ENCODE measurements at places on chromosomes 1 and 21.

GRCh38 chr1:47023268-47024140, at the start of gene CYP4X1:
Gene CYP4X1 (plus strand): TSS chr1:47023669. CDS start chr1:47023818, 149 bp downstream.
- DNase-seq: no peak

DNA sequence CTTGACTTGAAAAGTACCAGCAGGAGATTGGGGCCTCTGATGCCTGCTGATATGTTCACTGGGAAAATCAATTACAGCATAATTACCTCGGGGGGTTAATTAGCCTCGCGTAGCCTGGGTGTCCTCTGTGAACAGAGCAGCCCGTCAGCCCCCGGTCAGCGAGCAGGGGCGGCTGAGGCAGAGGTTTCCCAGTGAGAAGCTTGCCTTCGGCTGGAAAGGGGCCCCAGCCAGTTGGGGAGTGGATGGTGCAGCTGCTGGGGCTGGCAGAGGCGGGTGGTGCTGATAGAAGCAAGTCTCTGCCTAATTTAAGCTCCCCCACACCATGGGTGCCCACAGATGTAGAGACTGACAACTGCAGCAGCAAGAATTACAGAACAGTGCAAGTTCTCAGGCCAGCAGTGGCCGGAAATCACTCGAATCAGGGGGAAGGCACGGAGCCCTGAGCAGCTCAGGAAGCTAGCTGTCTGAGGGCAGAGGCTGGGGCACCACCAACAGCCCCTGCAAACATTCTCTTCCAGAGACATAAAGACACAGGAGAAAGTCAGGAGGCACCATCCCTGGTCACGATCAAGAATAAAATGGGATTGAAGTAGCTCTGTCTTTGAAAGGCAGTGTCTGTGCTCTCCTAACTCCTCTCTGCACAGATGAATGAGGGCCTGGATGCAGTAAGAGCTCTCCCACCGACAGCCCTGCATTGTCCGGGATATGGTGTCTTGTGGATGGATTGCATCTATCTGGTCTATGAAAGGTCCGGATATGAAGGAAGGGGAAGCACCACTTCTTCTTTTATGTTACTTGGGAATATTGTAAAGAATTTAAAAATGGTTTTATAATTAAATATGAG, 166.5 kb upstream of the CD34 start:
- DNase-seq: no peak

DNA sequence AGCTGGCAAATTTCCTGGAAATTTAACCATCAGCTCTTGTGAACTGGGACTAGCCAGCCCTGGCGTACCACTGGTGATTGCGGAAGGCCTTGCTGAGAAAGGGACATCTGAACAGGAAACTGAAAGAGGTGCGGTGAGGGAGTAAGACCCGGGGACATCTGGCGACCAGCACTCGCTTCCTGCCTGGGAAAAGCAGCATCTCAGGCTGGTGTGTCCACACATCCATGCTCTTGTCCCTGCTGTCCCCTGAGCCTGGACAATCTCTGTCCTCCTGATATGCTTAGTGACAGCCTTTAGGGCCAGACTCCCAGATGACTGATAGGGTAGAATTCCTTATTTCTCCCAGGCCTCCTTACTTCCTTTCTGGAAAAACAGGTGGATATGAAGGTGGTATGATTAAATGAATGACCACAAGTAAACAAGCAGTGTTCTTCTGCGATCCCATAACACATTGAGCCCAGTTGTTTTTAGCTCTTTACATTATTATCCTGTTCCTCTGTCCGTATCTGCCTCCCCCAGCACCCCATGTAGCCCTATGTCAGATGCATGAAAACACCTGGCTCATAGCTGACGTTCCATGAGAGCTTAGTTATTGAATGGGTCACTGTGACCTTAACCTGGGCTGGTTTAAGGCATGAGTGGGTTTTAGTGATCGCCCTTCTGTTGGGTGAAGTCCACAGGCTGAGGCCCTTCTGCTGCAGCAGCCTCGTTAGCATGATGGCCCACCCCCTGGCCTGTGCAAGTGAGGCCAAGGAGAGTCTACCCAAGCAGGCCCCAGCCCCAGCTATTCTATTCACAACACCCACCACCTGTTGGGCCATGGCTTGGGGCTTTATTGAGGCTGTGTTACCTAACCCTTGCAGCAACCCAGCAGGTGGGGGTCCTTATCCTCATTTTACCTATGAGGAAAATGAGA, 76.1 kb upstream of the GADD45A start:
- no peak for DNase-seq

- DNase-seq: no peak
Observed at GRCh38 chr1:81878538-81878937, 77.8 kb downstream of the ADGRL2 start.

DNA sequence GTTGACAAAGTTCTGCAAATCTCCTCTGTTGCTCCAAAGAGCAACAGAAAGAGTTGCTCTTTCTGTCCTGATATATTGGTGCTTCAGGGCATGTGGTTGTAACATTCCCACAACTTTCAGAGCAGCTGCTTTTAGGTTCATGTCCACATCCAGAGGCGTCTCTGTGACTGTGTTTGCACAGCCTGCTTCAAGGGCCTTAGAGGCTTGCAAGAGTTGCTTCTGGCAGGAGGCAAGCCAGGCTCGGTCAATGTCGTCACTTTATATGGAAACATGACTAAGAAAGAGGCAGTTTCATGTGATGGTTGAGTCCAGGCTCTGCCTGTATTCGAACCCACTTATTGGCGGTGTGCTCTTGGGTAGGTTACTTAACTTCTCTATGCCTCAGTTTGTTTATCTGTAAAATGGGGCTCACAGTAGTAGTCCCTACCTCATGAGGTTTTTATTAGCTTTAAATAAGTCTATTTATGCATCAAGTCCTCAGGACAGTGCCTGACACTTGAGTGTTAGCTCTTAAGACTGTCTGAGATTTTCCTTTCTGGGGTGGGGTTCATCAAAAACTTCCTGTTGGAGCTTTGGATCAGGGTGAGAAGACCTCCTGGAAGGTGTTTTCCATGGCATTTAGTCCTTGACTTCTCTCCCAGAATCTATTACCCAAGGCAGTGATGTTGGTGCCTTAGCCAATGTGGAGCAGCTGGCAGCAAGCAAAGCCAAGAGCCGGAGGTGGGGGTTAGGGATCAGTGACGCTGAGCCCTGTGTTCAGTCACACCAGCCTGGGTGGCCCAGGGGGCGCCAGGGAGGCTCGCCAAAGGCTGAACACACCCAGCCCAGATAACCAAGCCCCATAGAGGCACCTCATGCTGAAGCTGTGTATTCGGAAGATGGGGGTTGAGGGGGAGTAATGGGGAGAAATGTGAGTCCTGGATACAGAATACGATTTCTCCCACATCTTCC, 18.9 kb downstream of the LHX4 start:
- peak; percentile 10 for DNase-seq

DNA sequence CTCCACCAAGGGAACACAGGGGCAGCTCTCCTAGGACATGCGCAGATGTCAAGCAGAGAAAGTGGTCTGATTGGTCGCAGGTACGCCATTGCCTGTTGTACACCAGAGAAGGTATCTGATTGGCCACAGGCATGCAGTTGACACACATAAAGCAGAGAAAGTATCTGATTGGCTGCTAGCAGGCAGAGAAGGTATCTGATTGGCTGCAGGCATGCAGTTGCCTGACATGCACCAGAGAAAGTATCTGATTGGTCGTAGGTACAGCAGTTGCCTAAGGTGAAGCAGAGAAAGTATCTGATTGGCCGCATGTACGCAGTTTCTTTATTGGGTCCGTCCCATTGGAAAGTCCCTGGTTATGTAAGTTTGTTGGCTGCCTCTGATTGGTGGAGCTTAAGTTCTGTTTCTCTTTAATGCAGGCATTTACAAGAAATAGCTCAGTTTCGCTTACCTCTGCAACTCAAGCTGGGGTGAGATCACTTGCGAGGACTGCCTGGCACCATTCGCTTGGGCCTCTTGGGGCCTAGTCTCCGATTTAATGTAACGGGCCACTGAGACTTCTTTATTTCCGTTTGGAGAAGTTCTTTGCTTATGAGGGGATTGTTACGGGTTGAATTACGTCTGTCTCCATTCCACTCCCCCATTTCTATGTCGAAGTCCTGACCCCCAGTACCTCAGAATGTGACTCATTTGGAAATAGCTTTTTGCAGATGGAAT, 74.2 kb downstream of the SIK1 start:
- peak; percentile 32 for DNase-seq

GRCh38 chr21:42079008-42079938, 8.2 kb downstream of the UMODL1 start:
- DNase-seq: no peak

DNA sequence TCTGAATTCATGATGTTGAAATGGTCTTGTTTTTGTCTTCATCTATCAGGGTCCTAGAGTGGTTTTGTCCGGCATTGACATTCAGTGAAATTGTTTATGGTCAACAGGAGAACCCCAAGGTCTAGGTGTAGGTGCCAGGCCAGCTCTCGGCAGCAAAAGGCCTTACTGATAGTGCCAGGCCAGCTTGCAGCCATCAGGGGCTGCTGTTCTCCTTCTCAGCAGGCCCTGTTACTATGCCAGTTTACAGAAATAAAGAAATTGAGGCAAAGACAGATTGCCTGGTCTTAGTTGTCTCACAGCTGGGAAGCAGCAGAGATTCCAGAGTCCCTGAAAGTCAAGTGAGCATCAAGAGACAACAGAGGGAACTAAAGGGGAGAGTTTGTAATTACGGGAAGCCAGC, 12.0 kb downstream of the HMGB4 start:
- DNase-seq: no peak

GRCh38 chr1:113787663-113788062, 24.6 kb downstream of the RSBN1 start:
- no peak for DNase-seq

GRCh38 chr1:2073382-2074230, 23.4 kb downstream of the PRKCZ start:
- peak; percentile 33 for DNase-seq

GRCh38 chr1:197911857-197912696, 5.1 kb upstream of the LHX9 start:
- DNase-seq: no peak

GRCh38 chr1:44050261-44050660, 19.0 kb upstream of the SLC6A9 start:
- no peak for DNase-seq

DNA sequence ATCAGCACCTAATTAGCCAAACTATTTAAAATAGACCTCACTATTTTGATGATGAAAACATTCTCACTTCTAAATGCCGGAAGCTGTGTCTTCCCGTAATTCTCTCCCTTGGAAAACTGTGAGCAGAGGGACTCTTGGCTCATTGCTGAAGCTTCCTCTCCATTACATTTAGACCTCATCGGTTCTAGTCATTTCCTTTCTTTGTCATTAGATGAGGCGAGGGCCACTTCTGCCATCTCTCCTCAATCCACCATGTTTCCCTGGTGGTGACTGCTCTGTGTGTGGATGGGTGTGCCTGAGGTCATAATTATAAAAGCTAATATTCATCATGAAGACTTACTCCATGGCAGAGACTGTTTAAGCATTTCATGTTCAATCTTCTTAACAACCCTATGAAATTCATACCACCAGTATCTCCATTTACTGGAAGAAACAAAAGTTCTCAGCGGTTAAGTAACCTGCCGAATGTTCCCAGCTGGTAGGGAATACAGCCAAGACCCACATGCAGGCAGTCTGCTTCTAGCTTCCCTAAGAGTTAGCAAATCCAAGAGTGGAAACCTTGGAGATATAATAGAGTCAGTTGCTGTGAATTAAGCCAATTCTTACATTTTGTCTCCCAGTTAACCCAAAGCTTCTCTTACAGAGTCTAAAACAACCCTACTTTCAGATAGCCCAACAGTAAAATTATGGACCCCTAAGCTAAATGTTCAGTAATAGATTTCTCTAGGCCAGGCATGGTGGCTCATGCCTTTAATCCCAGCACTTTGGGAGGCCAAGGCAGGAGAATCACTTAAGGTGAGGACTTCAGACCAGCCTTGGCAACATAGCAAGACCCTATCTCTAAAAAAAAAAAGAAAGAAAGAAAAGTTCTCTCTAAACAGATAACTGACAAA, 156.2 kb downstream of the ZBTB18 start:
- no peak for DNase-seq

DNA sequence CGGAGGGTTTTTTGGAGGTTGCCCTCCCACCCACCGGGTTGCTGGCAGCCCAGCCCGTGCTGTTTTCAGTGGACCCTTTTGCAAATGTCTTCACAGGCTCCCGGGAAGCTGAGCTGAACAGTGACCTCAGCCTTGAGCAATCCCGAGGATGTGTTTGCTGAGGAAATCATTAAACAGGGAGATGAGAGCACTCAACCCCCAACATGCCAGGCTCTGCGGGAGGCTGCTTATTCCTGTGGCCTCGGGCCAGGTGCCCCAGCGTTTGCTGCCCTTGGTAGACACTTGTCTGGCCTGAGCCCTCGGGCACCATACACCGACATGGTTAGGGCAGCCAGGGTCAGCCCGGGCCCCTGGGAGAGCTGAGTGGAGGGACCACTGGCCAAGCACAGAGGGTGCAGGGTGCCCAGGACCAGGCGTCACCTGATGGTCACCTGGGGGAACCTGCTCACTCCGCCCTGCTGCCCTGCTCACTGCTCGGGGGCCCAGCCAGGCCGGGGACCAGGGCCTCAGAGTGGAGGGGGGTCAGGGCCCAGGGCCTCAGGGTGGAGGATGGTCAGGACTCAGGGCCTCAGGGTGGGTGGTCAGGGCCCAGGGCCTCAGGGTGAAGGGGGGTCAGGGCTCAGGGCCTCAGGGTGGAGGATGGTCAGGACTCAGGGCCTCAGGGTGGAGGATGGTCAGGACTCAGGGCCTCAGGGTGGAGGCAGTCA, 42.5 kb upstream of the POFUT2 start:
- DNase-seq: peak; percentile 89

DNA sequence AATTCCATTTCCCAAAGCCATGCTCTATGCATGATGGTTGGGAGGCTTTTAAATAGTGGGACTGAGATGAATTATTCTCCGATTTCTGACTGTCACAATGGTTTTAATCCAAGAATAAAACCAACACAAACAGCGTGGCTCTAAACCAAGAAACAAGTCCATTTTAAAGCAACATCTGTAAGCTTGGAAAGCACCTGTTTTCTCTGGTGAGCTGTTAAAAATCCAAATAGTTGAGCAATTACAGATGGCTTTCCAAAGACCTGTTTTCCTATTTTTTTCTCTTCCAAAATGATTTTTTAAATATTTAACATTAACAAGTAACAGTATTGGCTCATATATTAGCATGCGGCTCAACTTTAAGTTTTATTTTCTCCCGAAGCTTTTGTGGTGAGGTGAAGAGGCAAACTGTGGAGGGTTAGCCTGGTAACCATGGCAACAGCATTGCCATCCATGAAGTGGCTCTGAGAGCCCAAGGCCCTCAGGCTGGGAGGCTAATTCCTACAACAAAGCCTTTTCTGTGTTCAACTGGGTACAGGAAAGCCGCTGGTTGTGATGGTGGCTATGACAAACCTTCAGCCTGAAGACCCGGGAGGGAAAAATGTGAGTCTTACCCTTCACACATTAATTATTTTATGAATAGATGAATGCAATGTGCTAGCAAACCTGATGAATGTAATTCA, 56.7 kb upstream of the B3GALT5 start:
- no peak for DNase-seq

- DNase-seq: no peak
Observed at GRCh38 chr1:40784141-40784770, 669 bp downstream of the KCNQ4 start.

DNA sequence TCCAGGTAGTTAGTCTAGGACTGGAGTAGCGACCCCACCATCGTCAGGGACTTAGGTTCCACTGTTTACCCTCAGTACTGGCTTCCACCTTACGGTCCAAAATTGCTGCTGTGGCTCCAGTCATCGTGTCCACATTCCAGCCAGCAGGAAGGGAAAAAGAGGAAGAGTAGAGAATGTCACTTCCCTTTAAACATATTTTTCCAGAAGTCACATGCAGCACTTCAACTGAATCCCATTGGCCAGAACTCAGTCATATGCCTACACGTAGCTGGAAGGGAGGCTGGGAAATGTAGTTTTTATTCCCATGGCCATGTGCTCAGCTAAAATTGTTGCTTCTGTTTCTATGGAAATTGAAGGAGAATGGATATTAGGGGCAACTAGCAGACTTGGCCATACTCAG, 84.1 kb upstream of the SELENON start:
- DNase-seq: no peak
